ENCODE measurements at places on chromosomes 6 and 20.

- DNase-seq, result no peak
Measured at GRCh38 chr6:110270165-110270564, 88.0 kb downstream of the METTL24 start.

DNA sequence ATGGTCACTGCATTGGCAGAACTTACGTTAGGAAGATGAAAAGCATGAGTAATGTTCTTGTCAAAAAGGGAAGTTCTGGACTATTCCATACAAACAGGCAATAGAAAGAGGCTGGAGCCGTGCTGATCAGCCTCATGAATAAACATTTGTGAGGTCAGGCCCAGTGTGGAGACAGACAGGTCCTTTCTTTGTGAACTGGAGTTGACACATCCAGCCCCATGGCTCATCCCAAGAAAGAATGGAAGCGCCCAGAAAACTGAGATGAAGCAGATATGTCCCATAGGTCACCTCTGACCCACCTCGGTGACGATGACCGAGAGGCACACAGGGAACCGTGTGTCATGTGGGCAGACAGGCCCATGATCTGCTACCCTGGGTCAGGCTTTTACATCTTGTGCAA, 276.0 kb upstream of the SGK1 start:
- no peak for DNase-seq

DNA sequence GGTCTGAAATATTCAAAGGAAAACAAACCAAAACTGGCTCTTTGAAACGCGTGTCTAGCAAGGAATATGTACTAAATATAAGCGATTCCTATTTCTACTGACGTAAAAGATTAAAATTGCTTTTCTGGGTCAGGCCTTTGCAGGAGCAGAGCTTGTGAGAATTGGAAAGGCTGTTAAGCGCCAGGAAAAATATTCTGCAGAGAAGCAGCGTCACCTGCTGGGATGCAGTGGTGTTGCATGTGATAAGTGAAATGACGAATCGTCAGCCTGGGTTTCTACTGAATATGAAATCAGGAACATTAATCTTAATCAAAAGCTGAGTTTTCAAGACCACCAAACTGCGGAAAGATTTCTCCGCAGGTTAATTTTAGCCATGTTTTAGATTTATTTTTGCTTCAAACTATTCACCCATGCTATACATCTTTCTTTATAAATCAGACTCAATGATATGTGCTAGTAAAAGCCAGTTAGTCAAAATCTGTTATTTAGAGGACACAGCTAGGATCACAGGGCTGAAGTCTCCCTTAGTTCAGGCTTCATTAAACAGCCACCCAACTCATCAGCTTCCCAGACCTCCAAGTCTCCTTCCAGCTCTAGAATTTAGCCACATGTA, 67.4 kb downstream of the ALDH8A1 start:
- peak; percentile 48 for DNase-seq

- DNase-seq, result no peak
Measured at GRCh38 chr6:111662794-111663593, 57.3 kb upstream of the TRAF3IP2 start.

GRCh38 chr6:156597095-156597494, 180.1 kb upstream of the ARID1B start:
- no peak for DNase-seq

GRCh38 chr6:148509119-148509799, 166.6 kb downstream of the SASH1 start:
- DNase-seq, result no peak

DNA sequence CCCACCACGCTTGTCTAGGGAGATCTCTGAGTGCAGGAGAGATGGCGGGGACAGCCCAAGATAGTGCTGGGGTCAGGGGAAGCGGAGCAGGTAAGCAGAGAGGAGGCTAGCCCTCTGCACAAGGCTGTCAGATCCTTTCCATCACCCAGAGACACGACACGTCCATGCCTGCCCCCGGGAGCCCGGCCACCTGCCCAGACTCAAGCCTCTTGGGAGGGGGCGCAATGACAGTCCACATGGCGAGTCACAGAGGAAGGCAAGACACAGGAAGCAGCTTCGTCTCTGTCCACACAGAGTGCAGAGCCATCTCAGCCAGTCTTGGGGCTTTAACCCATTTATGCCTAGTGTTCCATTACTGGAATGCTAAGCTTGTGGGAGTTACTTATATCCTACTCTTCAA, 78.4 kb downstream of the PREX1 start:
- no peak for DNase-seq

GRCh38 chr6:101484781-101485180, 91.3 kb downstream of the GRIK2 start:
- no peak for DNase-seq

- DNase-seq, result no peak
Measured at GRCh38 chr6:7317538-7317937, 4.5 kb upstream of the SSR1 start.

- no peak for DNase-seq
Measured at GRCh38 chr6:110981202-110981600, 637 bp upstream of the RPF2 start.

GRCh38 chr6:6556738-6557503, 31.6 kb upstream of the LY86 start:
- peak; percentile 52 for DNase-seq
